AG04450 (cell line): ENCODE measurements at places on chromosomes 4 and X.

DNA sequence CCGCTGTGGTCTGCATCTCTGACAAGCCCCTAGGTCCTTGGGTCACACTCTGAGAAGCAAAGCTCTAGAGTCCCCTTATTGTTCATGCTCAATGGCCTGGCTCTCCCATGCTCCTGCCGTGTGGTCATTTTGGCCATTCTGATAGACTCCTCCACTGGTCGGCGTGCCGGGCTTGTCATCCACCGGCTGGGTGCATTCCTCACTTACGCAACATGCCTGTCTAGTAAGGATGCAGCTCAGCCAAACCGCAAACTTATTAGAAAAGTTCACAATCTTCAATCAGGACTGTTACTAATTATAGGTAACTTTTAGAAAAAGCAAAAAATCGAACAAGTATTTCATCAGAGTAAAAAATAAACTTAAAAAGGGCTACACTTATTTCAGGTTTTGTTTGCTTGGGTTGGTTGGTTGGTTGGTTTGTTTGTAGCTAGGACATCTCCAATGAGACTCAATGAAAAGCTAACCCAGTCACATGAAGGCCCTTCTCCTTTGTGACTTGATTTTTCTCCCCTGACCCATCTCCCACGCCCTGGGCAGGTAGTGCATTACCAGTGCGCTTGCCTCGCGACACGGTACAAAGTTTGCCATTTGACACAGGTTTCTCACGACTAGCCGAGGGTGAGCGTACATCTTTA lies 41.0 kb downstream of the IRF2 start:
- no peak for DNase-seq

GRCh38 chr4:165879641-165880040 lies 6.6 kb downstream of the TLL1 start:
- DNase-seq = no peak

DNA sequence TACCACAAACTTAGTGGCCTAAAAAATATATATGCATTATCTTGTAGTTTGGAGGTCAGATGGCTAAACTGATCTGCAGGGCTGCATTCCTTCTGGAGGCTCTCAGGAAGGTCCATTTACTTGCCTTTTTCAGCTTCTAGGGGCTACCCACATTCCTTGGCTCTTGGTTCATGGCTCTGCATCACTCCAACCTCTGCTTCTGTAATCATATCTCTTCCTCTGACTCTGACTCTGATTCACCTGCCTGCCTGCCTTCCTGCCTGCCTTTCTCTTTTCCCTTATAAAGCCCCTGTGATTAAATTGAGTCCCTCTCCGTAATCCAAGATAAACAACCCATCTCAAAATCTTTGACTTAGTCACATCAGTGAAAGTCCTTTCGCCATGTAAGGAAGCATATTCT lies 25.0 kb upstream of the FRMPD4 start:
- DNase-seq = no peak

GRCh38 chr4:70996018-70996360 lies 2.5 kb downstream of the DCK start:
- no peak for DNase-seq

GRCh38 chr4:185999207-185999606 lies 69.7 kb upstream of the TLR3 start:
- DNase-seq = no peak

DNA sequence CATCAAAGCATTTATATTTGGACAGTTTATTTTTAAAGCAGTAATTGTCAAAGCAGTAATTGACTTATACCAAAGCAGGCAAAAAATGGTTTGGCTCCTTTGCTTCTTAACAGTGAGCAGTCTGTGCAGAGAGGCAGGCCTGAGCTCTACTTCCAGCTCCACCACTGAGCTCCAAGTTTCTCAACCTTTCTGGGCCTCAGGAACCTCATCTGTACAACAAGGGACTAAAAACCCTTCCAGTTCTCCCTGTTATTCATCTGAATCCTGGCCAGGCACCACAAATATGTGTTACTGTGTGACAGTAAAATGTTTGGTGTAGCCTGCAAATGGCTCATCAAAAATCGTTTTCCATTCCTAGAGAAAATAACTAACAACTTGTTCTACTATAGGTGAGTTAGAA lies 88.7 kb upstream of the TTC29 start:
- DNase-seq = no peak

- no peak for DNase-seq
These were observed 271.2 kb downstream of the RAB28 start for GRCh38 chr4:13212936-13213335.

DNA sequence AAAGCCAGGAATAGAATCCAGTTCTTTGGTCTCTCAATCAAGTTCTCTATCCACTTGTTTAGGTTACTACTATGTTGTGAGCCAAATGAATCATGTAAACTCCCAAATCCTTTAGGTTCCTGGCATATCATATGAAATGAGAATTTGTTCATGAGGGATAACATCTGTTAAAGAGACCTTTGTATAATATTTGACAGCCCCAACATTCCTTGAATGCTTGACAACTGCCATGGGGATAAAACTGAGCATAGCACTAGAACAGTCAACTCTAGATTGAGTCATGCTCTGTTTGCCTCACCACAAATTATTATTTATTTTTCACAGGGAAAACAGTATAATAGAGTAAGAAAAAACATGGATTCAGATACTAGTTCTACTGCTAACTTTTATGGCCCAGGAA lies 93.3 kb downstream of the NAA11 start:
- DNase-seq = no peak

- DNase-seq = no peak
These were observed 85.3 kb downstream of the ANXA10 start for GRCh38 chr4:168177546-168178149.

DNA sequence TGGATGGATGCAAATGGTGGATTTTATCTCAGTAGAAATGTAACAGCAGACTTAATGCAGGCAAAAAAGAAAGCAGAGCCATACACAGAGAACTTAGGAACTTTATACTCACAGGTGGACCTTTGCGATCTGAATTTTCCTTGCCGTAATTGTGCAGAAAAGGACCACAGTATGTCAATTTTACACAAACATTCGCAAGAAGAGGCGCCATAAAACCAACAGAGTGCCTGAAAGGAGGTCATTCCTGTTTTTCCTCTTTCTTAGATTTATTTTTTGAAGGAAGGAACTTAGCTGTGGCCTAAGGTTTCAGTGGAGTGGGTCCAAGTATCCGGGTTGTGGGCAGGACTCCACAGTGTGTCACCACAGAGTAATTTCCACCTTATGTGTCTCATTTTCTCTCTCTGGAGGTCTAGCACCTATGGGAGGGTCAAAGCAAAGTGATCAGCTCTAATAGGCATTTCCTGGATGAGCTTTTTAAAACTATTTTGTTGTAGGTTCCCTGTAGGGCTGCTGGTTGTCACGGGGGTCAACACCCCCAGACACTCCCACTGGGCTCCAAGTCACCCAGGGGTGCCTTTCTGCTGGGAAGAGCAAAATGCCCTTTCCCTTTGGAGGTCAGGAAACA lies 24.7 kb upstream of the PBDC1 start:
- DNase-seq = no peak

DNA sequence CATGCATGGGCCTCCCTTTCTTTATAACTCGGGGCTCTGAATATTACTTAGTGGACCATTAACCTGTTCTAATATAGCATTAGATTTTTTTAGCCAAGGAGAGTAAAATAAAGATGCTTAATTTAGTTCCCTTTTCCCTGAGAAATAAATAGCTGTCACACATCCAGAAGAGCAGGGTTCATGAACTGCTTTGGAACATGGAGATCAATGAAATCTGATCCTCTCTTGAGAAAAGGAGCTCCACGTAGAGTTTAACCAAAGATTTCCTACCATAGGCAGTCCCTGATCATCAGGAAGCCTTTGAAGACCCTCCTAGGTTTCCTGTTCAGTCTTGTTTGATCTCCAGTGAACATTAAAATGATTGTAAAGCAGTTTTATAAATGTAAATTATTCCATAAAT lies 8.5 kb upstream of the PCDH19 start:
- DNase-seq = no peak

- no peak for DNase-seq
These were observed 429.2 kb downstream of the GPAT3 start for GRCh38 chr4:83964996-83965541.

DNA sequence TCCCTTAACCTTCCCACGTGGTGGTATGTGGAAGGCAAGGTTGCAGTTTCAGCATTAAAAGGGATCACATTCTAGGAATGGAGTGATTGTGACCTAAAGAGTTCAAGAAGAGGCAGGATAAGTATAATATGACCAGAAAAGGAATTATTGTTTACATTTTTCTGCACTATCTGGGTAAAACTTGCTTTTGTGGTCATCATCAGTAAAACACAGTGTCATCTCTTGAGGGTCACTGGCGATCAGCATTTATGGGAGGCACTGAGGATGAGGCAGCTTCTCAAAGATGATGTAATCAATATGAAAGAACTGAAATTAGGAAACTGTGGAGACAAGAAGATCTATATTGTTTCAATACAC lies 88.7 kb downstream of the CFAP299 start:
- DNase-seq = no peak

DNA sequence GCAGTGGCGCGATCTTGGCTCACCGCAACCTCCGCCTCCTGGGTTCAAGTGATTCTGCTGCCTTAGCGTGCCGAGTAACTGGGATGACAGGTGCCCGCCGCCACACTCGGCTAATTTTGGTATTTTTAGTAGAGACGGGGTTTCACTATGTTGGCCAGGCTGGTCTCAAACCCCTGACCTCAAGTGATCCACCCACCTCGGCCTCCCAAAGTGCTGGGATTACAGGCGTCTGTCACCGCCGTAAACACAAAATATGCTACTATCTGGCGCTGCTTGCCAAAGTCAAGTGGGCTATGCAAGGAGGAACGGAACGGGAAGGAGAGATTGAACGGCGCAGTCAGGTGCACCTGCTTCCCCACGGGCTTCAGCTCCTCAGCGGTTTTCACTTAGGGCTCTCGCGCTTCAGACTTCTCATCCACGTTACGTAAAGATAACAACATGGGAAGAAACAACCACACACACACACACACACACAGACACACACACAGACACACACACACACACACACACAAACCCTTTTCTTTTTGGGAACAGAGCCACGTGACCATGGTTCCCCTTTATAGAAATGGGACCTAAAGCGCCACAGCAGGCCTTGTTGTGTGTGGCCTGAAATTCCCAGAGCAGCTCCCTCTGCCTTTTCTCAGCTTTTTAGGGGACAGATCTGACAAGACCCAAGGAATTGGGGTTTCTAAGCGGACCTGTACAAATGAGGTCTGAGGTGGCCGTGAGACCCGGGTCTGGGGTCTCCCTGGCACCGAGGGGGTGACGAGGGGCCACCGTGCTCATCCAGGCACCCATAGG lies 1.5 kb downstream of the P2RY8 start:
- no peak for DNase-seq

GRCh38 chrX:134603806-134604700 lies 54.2 kb downstream of the PLAC1 start:
- DNase-seq = peak; percentile 70

DNA sequence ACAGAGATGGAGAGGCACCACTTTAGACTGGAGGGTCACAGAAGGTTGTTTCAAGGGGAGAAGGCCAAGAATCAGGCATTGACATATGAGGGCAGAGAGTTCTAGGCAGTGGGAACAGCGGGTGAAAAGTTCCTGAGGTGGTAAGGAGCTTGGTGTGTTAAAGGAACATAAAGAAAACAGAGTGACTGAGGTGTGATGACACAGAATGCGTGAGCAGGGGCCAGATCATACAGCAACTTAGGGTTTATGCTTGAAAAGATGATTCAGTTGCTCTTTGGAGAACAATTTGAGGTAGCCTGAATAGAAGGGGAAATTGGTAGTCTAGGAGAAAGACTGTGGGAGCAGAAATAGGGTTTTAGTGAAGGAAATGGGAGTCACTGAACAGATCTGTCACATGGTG lies 179.2 kb downstream of the AMELX start:
- no peak for DNase-seq

DNA sequence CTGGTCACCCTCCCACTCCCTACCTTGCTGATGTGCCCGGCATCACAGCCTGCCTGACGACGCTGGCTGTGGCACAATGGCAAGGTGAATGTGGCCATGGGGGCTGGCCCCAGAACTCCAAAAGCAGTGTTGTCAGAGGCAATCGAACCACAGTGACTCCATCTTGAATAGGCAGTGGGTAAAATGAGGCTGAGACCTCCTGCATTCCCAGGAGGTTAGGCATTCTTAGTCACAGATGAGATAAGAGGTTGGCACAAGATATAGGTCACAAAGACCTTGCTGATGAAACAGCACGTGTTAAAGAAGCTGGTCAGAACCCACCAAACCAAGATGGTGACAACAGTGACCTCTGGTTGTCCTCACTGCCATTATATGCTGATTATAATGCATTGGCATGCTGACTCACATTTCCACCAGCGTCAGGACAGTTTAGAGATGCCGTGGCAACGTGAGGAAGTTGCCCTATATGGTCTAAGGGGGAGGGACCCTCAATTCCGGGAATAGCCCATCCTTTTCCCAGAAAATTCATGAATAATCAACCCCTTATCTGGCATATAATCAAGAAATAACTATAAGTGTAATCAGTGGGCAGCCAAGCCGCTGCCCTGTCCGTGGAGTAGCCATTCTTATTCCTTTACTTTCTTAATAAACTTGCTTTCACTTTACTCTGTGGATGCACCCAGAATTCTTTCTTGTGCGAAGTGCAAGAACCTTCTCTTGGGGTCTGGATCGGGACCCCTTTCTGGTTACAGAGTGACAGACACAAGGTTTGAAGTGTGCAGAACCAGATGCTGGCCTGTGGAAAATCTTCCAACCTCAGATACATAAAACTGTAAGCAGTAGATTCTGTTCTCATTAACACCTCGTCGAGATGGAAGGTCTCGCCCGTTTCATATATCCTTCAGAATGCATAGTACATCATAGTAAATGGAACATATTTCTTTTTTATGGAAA lies 26.8 kb upstream of the CLDN24 start:
- DNase-seq = peak; percentile 62

- DNase-seq = no peak
These were observed 22.6 kb downstream of the ANXA5 start for GRCh38 chr4:121674191-121674590.

DNA sequence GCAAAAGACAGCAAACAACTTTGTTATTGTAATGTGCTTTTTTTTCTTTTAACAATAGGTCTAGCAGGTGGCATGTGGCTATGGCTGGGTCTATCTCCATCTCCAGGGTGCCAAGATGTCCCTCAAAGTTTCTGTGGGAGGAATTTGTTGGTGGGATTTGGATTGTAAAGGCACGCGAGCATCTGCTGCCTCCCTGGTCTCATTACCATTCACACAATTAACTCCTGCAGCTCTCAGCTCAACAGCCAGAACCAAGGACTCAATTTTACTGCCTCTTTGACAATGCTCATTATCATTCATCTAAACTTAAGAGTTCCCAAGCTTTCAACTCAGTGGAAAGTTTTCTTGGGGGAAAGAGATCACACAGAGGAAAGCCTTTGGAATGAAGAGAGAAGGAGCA lies 10.9 kb upstream of the PCDH18 start:
- DNase-seq = no peak

DNA sequence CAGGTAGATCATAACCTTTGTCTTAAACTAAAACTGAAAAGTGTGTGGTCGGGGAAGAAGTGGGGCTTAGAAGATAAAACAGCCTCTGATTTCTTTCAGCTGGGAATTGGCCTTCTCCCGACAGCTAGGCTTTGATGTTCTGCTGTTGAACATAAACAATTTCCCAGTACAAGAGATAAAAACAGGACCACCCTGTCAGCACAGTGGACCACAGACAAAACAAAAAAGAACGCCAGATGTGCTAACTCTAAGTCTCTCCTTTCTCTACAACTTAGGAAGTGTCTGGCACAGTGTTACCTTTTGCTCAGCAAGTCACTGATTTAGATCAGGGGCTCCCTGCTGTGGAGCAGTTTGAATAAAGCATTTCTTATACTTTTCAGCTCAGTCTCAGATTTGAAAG lies 87.5 kb upstream of the UXT start:
- no peak for DNase-seq

GRCh38 chr4:153212736-153213135 lies 8.5 kb downstream of the TRIM2 start:
- no peak for DNase-seq

- peak; percentile 53 for DNase-seq
These were observed 61.2 kb downstream of the HMGB2 start for GRCh38 chr4:173272996-173273395.
